ENCODE measurements at places on chromosomes 3 and 15.

- DNase-seq, result no peak
Measured at GRCh38 chr3:21654662-21655061, 96.3 kb downstream of the ZNF385D start.

DNA sequence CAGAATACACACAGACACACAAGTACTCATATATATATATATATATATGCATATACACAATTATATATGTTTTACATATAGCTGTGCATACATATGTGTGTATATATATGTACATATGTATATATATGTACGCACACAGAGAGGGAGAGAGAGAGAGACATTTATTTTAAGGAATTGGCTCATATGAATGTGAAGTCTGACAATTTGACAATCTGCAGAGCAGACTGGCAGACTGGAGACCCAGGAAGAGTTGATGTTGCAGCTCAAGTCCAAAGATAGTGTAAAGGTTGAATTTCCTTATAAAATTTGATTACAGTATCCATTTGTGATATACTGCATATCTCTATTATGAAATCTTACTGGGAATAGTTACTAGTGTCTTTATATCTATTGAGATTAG lies 1330.3 kb upstream of the CADM2 start:
- no peak for DNase-seq

DNA sequence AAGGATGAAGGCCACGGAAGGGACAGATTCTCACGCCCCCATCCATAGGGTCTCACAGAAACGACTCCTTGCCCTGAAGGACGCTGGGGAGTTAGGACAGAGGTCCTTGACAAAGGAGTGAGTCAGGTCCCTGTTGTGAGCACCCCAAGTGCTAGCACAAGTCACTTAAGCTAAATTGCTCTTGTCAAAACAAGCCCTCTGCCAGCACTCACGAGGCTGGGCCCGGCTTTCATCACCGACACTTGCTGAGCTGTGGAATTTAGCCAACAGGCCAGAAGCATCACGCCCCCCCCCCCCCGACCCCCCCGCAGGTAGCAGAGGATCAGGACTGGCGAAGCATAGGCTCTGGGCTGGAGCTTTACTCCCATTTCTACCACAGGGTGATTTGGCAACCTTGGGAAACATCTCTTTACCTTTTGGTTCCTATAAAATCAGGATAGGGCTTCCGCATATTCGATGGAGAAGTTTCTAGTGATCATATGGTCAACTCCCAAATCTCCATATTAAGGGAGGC lies 75.4 kb downstream of the ADCY5 start:
- no peak for DNase-seq

DNA sequence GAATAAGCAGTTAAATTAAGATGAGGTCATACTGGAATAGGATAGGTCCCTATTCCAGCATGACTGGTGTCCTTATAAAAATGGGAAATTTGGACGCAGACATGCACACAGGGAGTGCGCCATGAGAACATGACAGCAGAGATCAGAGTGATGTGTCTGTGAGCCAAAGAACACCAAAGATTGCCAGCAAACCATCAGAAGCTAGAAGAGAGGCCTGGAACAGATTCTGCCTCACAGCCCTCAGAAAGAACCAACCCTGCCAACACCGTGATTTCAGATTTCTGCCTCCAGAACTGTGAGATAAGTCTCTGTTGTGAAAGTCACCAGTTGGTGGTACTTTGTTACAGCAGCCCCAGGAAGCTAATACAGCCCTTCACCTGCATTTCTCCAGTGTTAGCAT lies 34.7 kb downstream of the EPHB1 start:
- no peak for DNase-seq

DNA sequence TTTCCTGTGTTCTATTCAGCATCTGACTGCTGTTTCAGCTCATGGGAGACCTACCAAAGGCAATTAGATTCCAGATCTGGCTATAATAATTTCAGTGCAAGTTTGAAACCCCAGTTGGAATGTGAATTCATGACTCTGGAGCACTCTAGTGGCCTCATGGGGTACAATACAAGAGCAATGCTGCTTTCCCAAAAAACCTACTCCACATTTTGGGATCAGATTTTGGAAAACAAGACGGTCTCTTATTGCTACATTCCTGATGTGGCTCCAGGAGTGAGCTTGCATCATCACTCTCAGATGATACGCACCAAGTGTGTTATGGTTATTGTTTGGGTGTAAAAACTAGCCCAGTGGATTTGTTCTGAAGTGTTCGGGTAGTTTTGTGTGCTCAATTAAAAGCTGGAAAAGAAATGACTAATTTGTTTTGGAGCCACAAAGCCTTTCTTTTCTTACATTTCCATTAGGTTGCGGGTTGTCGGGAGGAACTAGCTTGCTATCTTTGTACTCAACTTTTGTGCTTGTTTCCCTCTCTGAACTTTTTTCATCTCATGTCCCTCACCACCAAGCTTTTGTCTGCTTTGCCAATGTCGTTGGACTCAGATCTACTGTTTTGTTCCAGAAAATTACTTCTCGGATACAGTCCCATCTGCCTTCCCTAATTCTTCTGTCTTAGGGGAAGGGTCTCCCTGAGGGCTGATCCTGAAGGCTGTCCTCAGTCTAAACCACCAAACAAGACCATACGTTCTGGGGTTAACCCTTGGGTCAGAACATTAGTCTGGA lies 272.1 kb downstream of the BBX start:
- DNase-seq, result no peak

DNA sequence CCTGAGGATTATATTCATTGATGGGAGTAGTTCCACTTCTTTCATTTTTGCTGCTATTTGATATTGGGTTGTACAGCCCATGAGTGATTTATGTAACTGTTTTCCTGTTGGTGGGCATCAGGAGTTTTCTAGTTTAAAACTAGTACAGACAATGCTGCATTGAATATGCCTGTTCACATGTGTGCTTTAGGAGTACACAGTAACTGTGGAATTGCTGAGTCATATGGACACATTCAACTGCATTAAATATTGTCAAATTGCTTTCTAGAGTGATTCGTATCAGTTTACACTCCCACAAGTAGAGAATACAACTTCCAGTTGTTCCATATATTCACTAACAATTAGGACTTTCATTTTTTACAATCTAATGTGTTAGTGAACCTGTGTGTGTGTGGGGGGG lies 59.8 kb upstream of the THSD4 start:
- DNase-seq, result no peak

GRCh38 chr15:61768131-61768530 lies 292.1 kb downstream of the VPS13C start:
- DNase-seq, result no peak

- DNase-seq, result no peak
Measured at GRCh38 chr3:165197481-165197800, 1.3 kb upstream of the SLITRK3 start.

- DNase-seq, result no peak
Measured at GRCh38 chr3:46208167-46208704, at the start of gene CCR1. Gene CCR1, minus strand, starts transcription at chr3:46208313. Its CDS starts 4,000 bp downstream, at chr3:46204313.
